ENCODE measurements at places on chromosomes 1 and 21.

GRCh38 chr1:52683367-52683940 is 14.7 kb downstream of the COA7 start:
- DNase-seq: no peak

DNA sequence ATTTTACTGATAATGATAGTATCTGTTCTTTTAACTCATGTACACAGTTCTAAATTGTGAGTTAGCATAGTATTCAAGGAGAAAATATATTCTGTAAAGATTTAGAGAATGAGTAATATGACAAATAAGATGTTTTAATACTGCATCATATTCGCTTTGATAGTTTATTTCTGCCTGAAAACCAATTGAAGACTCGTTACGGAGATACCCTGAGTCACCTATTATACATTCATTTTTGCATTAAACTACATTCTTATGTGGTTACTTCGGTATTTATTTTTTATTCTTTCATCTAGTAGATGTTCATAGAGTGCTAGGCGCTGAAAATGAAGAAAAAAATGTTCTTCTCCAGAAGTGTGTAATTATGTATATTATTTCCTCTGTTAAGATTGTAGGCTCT is 5.3 kb downstream of the UHMK1 start:
- DNase-seq: no peak

GRCh38 chr21:20334585-20334984 is 663.6 kb upstream of the NCAM2 start:
- DNase-seq: no peak

- peak; percentile 34 for DNase-seq
Measured at GRCh38 chr21:35924714-35925301, 135.5 kb downstream of the SETD4 start.

DNA sequence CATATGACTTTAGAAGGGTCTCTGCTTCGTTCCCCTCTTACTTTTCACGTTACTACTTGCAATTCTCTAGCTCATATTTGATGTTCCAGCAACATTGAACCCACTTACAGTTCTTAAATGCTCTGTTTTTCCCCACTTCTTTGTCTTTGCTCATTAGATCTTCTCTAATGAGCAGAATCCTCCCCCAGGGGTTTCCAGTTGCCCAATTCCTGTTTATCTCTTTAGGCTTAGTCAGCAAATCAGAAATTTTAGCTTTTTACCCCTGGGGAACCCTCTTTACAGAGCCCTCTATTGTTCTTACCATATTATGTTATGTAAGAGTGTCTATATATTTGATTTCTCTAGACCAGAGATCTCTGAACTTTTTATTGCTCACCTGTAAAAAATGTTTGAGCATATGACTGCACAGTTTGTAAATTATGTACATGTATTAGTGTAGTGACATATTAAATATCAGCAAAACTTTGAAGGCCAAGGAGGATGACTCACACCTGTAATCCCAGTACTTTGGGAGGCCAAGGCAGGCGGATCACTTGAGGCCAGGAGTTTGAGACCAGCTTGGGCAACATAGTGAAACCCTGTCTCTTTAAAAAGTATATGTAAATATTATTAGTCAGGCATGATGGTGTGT is 71.4 kb downstream of the FNBP1L start:
- DNase-seq: no peak

GRCh38 chr1:6041432-6042062 is 4.1 kb upstream of the KCNAB2 start:
- peak; percentile 43 for DNase-seq

DNA sequence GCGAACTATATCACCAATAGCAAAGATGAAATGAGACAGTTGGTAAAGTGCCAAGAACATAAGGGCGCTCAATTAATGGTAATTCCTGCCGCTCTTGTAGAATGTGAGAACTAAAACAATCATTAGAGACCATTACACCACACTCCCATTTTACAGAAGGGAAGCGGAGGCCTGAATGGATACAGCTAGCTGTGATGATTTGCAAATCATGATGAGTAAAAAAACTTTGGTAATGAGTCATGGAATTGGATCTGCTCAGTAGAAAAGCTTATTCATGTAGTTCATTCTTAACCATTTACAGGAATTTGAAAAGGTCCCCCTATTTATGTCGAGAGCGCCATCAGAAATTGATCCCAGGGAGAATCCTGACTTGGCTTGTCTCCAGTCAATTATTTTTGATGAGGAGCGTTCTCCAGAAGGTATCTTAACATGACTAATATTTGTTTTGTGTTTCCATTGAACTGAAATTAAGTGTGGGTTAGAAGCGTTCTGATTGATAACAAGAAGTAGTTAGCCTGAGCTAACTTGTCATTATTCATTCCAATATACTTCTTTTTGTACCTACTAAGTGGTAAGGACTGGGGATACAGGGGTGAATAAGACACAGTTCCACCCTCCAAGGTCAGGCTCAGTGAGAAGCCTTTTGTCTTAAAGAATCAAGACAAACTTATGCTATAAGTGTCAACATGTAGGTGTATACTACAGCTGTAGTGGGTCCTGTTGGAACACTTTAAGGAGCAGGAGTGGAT is 812 bp downstream of the TTC4 start:
- DNase-seq: no peak

- no peak for DNase-seq
Measured at GRCh38 chr21:46051821-46052675, 45.9 kb upstream of the COL6A2 start.

DNA sequence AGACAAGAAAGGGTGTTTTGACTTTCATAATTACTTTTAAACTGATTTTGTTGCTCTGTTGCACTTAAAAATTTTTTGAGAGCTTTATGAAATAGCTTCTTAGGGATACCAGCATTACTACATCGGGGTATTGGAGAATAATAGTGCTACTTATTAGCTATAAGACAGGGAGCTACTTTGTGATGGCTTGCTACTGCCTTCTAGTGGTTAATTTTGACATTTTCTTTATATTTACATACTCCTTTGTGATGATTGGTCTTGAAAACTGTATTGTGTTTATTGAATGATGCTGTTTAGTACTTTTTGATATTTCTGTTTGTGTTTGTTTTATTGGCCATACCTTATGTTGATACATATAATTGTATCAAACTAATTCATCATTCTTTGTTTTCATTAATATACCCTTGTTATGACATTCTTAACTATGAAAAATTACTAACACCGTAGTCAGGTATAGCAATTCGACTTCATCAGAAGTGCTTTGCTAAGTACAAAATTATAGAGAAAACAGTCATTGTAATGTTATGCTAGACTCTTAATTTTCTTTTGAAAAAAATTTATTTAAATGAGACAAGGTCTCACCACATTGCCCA is 85.5 kb downstream of the CLIC4 start:
- DNase-seq: no peak

DNA sequence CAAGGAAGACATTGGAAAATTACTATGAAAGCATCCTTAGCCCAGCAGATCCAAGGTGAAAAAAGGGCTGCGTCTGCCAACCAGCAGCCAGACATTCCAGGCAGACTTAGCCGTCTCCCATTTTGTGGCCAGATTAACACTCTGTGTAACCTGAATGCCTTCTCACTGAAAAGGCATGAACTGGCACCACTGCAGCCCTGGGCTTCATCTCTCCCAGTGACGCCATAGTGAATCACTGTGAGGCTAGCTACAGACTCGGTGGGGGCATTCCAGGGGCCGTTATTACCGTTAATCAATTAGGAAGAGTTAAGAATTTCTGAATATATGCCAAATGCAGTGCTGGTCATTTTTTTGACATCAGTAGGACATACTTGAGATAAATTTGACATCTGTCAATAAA is 627.4 kb downstream of the LMO4 start:
- DNase-seq: no peak

- DNase-seq: no peak
Measured at GRCh38 chr1:8889925-8890785, 11.7 kb upstream of the ENO1 start.

GRCh38 chr1:12618965-12619791 is 1.2 kb upstream of the DHRS3 start:
- DNase-seq: peak; percentile 71

DNA sequence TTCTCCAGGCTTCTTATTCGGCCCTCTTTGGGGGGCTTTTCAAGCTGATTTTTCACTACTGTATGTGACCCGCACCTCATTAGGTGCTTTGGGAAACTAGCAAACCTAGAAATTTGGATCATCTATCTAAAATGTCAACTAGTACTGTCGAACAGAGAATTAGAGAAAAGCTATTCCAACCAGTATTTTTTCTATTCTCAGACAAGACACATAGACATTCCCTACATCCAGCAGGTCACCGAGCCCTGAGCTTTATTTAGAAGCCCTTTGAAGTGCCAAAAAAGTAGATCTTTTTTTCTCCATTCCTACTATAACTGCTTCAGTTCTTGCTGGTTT is 310 bp upstream of the SSR2 start:
- no peak for DNase-seq

GRCh38 chr21:27380303-27380702 is 413.4 kb upstream of the ADAMTS5 start:
- no peak for DNase-seq

GRCh38 chr21:41241341-41241740 is 73.4 kb downstream of the BACE2 start:
- no peak for DNase-seq

- DNase-seq: no peak
Measured at GRCh38 chr1:75132812-75133619, 1.2 kb upstream of the LHX8 start.

DNA sequence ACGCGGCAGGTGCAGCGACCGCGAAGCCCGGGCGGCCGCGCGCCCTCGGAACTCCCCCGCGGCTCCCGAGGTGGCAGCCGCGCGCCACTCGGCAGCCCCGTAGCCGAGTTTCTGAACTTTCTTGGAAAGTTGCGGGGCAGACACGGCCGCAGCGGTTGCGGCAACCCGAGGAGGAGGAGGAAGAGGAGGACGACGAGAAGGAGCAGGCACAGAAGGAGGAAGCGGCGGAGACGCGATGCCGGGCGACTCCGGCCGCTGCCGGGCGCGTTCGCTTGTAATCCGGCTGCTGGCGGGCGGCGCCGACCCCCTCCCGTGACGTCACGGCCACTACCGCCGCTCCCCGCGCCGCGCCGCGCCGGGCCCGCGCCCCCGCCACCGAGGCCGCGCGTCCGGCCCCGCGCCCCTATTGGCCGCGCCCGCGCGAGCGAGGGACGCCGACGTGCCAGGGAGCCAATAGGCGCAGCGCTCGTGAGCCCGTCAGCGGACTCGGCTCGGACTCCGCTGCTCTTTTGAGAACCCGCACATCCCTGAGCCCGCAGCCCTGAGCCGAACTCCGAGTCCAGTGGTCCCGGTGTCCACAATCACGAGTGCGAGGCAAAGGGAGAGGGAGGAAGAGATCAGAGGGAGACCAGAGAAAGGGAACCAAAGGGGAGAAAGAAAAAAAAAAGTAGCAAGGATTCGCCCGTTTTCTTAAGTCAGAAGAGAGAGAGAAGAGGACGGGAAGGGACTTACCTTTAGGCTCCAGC is 736 bp upstream of the BARHL2 start:
- no peak for DNase-seq

- no peak for DNase-seq
Measured at GRCh38 chr1:235928197-235928596, 61.5 kb upstream of the LYST start.

DNA sequence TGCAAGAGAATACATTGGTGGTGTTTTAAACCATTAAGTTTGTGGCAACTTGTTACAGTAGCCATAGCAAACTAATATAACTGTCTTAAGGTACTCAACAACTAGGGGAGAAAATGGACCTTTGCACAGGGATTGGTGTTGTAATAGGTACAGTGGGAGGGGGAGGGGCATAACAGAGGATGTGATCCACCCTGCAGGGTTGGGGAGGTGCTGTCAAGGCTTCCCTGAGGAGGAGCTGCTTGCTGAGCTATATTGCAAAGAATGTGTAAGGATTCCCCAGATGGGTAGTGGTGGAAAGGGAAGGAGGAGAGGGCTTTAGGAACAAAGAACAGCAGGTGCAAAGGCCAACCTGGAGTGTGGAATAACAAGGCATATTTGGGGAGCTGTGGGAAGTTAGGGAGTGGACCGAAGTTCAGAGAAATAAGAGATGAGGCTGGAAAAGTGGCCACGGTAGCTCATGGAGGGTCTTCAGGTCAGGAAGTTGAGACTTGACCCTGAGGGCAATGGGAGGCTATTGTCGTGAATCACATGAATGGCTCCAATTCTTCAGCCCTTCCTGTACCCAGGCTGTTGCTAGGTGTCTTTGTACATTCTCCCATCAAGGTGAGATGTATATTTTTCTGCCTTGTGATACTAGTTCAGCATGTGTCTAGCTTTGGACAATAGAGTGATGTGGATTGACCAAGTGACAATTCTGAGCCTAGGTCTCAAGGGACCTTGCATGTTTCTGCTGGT is 168.6 kb upstream of the CSF3R start:
- DNase-seq: no peak

DNA sequence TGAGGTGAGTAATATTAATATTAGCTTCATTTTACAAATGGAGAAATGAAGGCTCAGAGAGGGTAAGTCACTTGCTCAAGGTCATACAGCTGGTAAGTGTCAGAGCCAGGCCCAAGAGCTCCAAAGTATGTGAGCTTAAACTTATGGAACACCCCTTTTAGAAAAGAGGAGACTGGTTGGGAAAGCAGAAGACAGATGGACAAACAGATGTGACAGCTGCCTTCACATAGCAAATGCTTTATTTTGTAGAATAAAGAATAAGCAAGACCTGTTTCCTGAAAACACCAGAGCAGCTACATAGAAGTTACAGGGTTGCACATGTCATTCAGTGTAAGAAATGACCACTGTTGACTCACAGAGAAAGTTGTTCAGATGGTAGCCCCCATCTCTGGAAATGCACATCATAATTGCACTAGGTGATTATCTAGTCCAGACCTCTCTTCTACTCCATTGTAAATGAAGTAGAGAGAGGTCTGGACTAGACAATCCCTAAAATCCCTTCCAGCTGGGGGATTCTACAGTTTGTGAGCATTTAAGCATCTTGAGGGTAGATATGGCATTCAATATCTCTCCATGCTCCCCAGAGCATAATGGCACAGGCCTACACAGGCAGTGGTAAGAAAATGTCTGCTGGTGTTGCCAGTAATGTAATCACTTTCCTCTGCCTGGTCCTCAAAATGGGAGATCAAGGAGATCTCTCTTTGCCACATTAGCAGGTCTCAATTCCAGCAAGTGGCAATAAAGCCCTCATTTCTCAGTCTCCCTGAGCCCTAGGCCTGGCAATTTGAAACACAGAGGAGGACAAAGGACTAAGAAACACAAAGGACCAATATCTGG is 188.2 kb upstream of the FGGY start:
- no peak for DNase-seq
